ENCODE measurements at places on chromosomes 4 and X. TPM values are rescaled to one million over a fixed set of nuclear protein-coding genes. Genes with fewer than 3 reads are reported as not detected.

GRCh38 chrX:53558646-53559045 lies 124.5 kb upstream of the HSD17B10 start:
- H3K27me3 ChIP-seq = no peaks in the 10 kb centered on the region
- H3K27ac ChIP-seq = no peak overlapping the region
- H3K4me3 ChIP-seq = no peak overlapping the region
- H3K36me3 ChIP-seq = peaks cover 100% of the 10 kb centered on the region
- no peaks in the 10 kb centered on the region for H3K4me1 ChIP-seq

- no peak overlapping the region for H3K27ac ChIP-seq
- H3K36me3 ChIP-seq = no peaks in the 10 kb centered on the region
- no peak overlapping the region for H3K4me3 ChIP-seq
- peaks cover 6% of the 10 kb centered on the region for H3K27me3 ChIP-seq
Observed at GRCh38 chr4:5409237-5409636, 299.1 kb downstream of the EVC2 start.

Gene POU3F4
- total RNA-seq = not detected

DNA sequence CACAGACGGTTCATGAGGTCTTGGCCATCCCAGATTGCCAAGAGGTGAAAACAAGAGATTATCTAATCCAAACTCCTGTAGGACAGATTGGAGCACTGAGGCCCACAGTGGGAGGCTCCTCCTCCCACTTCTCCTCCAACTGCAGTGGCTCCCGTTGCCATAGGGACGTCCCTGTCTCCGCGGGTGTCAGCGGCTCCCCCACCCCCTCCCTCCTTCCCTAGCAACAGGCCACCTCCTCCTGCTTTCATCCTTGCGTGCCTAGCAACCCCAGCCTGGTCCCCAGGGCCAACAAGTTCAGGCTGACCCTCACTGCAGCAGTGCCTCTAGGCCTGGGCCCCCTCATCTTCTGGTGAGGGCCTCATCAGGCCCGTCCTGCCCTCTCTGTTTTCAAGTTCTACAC lies 6.8 kb upstream of the IQSEC2 start:
- peak; percentile 54 for DNase-seq
- H3K4me3 ChIP-seq = peak overlapping the region; percentile 15
- H3K27me3 ChIP-seq = no peaks in the 10 kb centered on the region

DNA sequence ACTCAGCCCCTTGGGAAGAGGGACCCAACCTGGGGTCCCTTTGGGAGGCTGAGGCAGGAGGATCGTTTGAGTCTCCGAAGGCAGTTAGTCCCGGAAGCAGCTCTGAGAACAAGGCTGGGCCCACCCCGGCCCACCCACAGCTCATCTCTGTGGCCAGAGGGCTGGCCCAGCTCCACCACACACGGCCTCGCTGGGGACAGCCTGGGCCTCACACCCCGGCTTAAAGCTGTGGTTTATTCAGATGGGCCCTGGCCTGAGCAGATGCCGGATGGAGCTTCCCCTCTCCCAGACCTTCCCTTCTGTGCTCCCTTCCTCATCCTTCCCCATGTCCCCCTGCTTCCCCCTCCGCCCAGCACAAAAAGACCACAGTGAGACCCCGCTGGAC lies 54.4 kb downstream of the FAM53A start:
- H3K27ac ChIP-seq = no peak overlapping the region
- no peaks in the 10 kb centered on the region for H3K27me3 ChIP-seq
- DNase-seq = no peak
- H3K4me3 ChIP-seq = no peak overlapping the region

- H3K27me3 ChIP-seq = peaks cover 44% of the 10 kb centered on the region
- H3K36me3 ChIP-seq = no peaks in the 10 kb centered on the region
- DNase-seq = no peak
Observed at GRCh38 chrX:137428221-137428661, 137.7 kb upstream of the ZIC3 start.

Gene ARX
- total RNA-seq = not detected

DNA sequence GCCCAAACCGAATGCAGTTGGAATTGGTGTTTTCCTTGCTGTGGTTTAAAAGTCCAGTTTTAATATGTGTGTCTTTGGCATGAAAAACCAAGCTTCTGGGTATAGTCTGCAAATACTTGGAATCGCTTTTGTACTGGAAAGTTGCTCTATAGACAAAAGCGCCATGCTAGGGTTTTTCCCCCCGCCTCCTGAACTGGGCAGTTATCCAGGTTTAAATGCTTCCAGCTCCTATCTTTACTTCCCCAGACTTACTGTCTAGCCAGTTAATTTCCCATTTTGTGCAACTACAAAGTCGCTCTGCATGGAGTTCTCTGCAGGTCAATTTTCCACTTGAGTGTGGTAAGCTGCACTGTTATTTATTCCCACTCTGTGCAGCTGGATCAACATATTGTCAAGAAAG lies 2.7 kb downstream of the RASL11B start:
- H3K36me3 ChIP-seq = no peaks in the 10 kb centered on the region
- DNase-seq = no peak
- H3K27me3 ChIP-seq = no peaks in the 10 kb centered on the region
- peaks cover 84% of the 10 kb centered on the region for H3K4me1 ChIP-seq

DNA sequence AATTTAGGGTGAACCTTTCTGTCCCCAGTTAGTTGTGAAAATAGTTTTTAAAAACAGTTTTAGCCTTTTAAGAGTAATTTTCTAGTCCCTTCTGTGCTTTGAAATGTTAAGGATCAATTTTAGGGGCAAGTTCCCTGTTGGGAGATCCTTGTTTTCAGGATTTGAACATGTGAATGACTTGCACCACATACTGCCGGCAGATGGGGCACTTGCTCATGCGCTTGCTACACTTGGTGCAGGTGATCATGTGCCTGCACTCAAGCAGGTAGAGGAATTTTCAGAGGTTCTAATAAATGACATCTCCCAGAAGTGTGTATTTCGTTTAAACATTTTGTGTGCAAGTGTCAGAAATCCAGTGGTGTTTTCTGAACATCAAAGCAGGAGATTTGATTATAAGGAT lies 195.9 kb downstream of the CHM start:
- no peak overlapping the region for H3K4me3 ChIP-seq
- H3K36me3 ChIP-seq = no peaks in the 10 kb centered on the region
- H3K27me3 ChIP-seq = no peaks in the 10 kb centered on the region
- no peak for DNase-seq
- no peaks in the 10 kb centered on the region for H3K4me1 ChIP-seq

GRCh38 chrX:9873360-9873759 lies 87.1 kb downstream of the SHROOM2 start:
- H3K4me1 ChIP-seq = no peaks in the 10 kb centered on the region
- no peaks in the 10 kb centered on the region for H3K36me3 ChIP-seq
- H3K27me3 ChIP-seq = no peaks in the 10 kb centered on the region
- no peak overlapping the region for H3K27ac ChIP-seq
- DNase-seq = no peak

DNA sequence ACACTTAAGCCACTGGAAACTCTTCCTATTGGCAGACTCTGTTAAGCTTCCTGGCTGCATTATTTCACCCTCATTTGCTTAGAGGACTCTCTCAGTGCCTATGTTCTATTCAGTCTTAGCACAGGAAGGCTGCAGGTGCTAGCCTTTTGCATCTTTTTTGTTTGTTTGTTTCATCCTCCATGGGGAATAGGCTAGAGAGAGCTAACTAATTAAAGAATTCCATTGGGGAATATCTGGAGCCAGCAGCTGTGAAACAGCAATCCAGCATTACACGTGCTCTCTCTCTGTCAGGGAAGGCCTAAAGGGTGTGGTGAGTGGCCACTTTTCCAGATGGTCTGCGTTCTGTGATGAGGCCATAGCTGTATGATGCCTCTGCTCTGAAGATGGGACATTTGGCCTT lies 633.6 kb downstream of the SPRY1 start:
- peaks cover 11% of the 10 kb centered on the region for H3K4me1 ChIP-seq
- H3K4me3 ChIP-seq = no peak overlapping the region
- H3K27me3 ChIP-seq = no peaks in the 10 kb centered on the region
- H3K36me3 ChIP-seq = no peaks in the 10 kb centered on the region

Gene CAPN6
- total RNA-seq = not detected

GRCh38 chr4:183297675-183298074 lies 22.4 kb downstream of the CLDN22 start:
- no peaks in the 10 kb centered on the region for H3K4me1 ChIP-seq
- no peaks in the 10 kb centered on the region for H3K36me3 ChIP-seq
- DNase-seq = no peak

DNA sequence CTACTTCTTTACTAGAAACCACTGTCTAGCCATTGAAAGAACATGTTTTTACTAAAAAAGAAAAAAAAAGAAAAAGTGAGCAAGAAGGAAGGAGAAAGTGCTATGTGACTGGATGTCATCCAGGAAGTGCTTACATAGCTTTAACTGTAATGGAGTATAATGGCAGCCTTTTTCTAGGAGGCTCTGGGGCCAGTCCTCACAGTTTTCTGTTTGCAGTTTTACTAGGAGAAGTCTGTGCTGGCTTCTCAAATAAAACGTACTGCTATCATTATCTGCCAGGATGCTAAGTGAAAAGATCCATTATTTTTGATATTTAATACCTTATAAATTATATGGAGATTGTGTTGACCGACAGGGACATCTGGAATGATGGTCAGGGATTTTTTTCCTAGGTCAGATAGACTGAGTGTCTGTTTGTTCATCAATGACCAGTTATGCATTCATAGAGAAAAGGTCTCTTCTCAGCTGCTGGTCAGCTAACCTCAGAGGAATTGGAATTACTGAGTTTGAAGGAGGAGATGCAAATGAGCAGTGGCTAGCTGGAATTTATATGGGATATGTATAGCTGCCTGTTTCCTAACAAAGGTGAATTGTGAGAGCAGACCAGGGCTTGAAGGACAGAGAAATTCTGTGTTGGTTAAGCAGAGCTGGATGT lies 21.7 kb downstream of the LPAR4 start:
- no peaks in the 10 kb centered on the region for H3K27me3 ChIP-seq
- H3K4me1 ChIP-seq = no peaks in the 10 kb centered on the region

- H3K27me3 ChIP-seq = no peaks in the 10 kb centered on the region
- no peaks in the 10 kb centered on the region for H3K36me3 ChIP-seq
- no peaks in the 10 kb centered on the region for H3K4me1 ChIP-seq
- no peak overlapping the region for H3K4me3 ChIP-seq
Observed at GRCh38 chr4:17066972-17067371, 168.5 kb upstream of the LDB2 start.

GRCh38 chr4:112735474-112735951 lies 98.6 kb downstream of the LARP7 start:
- no peak overlapping the region for H3K27ac ChIP-seq
- H3K36me3 ChIP-seq = no peaks in the 10 kb centered on the region
- H3K4me1 ChIP-seq = no peaks in the 10 kb centered on the region
- DNase-seq = no peak
- H3K4me3 ChIP-seq = no peak overlapping the region

Gene DTHD1
- total RNA-seq = not detected

Gene TRIML2
- not detected for total RNA-seq

GRCh38 chrX:1719270-1719669 lies 104.4 kb downstream of the ASMT start:
- H3K36me3 ChIP-seq = no peaks in the 10 kb centered on the region
- no peak overlapping the region for H3K27ac ChIP-seq
- no peaks in the 10 kb centered on the region for H3K27me3 ChIP-seq
- no peaks in the 10 kb centered on the region for H3K4me1 ChIP-seq
- no peak for DNase-seq

Gene LRCH2
- 0.96 TPM for total RNA-seq

DNA sequence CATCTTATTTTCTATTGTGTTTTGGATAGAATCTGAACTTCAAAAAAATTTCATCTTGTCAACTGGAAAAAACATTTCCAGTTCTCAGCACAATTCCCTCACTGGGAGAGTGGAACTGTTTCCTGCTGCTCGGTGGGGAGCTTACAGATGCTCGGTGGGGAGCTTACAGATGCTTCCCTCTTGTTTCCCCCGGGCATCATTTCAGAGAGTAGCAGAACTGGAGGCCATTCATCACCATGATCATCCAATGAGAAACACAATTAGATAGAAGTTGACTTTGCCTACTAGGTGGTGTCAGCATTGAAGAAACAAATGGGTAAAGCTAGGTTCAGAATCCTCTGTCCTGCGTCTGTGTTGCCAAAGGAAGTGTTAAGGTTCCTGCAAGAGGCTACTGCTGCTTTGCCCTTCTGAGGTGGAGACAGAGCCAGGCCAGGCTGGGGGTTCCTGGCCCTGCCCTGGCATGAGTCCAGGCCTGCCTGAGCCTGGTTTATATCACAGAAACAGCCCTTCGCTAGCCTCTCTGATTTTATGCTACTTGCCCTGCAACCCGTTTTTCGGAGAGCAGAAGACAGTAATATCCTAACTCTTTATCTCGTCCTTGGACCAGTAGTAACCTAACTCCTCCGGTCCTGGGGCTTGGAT lies 70.6 kb downstream of the TAPT1 start:
- no peak for DNase-seq
- peaks cover 4% of the 10 kb centered on the region for H3K36me3 ChIP-seq
- no peak overlapping the region for H3K27ac ChIP-seq
- H3K4me1 ChIP-seq = peaks cover 11% of the 10 kb centered on the region
- no peaks in the 10 kb centered on the region for H3K27me3 ChIP-seq

DNA sequence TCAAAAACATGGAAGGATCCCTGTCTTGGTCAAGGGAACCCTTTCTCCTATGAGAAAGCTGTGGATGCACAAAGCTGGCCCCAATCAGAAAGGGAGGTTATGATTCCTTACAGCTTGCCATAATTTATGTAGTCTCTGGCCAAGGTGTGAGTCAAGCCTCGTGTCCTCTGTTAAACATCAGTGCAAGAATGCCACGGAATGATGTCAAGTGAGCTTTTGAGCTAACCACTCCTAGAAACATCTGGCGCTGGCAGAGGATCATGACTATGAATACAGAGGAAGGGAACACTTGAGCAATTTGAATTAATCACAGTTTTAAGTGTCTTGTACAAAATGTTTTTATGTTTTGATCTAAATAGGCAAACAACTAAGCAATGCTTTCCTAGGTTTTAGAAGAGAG lies 51.5 kb upstream of the RAP2C start:
- H3K36me3 ChIP-seq = no peaks in the 10 kb centered on the region
- H3K4me3 ChIP-seq = no peak overlapping the region
- no peaks in the 10 kb centered on the region for H3K27me3 ChIP-seq

Gene TAF7L
- not detected for total RNA-seq

Gene ABLIM2
- 17.6 TPM for total RNA-seq

Gene PLAC1
- total RNA-seq = not detected

Gene UGDH
- 11.4 TPM for total RNA-seq

DNA sequence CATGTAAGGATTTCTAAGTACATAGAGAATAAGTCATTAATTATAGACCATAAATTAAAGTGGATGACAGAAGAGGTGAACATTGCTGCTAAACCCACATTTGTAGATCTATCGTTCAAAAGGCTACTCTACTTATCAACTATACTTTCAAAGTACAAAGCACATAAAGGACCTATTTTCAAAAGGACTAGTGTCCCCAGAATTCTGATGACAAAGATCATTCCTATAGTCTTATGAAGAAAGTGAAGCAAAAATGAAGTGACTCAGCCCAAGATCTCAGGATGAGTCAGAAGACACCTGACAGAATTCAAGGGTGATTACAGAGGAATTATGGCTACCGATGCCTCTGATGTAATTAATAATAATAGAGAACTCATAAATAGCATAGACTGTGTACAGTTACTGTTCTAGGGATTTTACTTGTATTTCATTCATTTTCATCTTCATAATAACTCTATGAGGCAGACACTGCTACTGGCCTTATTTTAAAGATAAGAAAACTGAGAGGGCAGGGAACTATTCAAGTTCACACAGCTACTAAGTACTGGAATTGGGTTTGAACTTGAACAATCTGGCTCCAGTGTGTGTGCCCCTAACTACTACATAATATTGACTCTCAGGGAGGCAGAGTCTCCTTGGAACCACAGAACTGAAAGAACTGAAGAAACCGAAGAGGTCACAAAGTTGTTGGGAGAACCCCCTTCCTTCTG lies 17.1 kb downstream of the USP46 start:
- no peaks in the 10 kb centered on the region for H3K27me3 ChIP-seq
- H3K4me1 ChIP-seq = peaks cover 23% of the 10 kb centered on the region
- no peak for DNase-seq
- H3K4me3 ChIP-seq = no peak overlapping the region
- H3K27ac ChIP-seq = peak overlapping the region; percentile 57
- no peaks in the 10 kb centered on the region for H3K36me3 ChIP-seq

Gene GABRG1
- total RNA-seq = not detected

Measured in heart right ventricle (tissue), 16 donors.